Skin of body (tissue), 3 donors: ENCODE measurements at places on chromosomes 3 and 15.

- no peak for DNase-seq
Observed at GRCh38 chr3:129625072-129625874, 18.8 kb upstream of the PLXND1 start.

DNA sequence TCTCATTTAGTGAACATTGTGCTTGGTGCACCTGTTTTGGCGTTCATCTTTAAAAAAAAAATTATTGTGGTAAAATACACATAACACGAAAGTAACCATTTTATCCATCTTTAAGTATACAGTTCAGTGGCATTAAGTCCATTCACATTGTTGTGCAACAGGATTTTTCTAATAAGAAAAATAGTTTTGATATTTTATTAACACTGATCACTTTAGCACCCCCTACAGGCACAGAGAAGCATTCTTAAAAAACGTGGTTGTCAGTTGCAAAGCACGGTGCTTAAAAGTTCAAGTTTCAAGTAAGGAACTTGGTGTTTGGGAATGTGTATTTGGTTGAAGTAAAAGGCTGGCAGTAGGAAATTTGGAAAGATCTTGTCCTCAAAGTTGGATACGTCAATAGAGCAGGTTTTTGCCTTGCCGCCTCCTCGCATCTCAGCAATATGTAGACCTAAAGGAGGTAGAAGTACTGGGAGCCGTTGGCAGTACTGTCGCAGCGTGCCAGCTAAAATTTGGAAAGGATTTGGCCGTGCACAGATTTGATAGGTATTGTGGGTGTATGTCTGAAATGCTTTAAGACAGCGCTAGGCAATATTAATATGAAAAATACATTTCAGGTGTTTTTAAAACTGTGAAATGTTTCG is 110.4 kb downstream of the LRRC28 start:
- DNase-seq: no peak

- DNase-seq: no peak
Observed at GRCh38 chr15:22939051-22939450, 41.1 kb downstream of the CYFIP1 start.

- DNase-seq: no peak
Observed at GRCh38 chr3:143831208-143831607, 17.1 kb downstream of the SLC9A9 start.

DNA sequence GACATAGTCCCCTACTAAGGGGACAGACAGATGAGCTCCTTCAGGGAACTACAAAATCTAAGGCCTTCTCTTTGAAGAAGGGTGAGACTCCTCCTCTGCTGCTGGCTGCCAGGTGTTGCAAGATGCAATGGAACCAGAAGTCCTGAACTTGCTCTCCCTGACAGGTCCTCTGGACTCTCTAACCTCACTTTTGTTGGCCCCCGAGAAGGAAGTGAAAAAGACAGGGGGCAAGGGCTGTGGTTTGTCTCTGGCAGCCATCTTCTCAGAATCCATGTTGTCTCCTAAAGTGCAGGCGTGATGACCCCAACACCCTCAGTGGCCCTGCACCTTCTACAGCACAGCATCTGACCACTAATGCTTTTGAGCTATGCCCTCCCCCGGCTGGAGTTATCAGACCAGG is 292.5 kb downstream of the CHST2 start:
- DNase-seq: no peak

- no peak for DNase-seq
Observed at GRCh38 chr15:39110746-39111145, 470.1 kb upstream of the THBS1 start.

GRCh38 chr3:43289841-43290470 is 3.6 kb downstream of the SNRK start:
- no peak for DNase-seq

DNA sequence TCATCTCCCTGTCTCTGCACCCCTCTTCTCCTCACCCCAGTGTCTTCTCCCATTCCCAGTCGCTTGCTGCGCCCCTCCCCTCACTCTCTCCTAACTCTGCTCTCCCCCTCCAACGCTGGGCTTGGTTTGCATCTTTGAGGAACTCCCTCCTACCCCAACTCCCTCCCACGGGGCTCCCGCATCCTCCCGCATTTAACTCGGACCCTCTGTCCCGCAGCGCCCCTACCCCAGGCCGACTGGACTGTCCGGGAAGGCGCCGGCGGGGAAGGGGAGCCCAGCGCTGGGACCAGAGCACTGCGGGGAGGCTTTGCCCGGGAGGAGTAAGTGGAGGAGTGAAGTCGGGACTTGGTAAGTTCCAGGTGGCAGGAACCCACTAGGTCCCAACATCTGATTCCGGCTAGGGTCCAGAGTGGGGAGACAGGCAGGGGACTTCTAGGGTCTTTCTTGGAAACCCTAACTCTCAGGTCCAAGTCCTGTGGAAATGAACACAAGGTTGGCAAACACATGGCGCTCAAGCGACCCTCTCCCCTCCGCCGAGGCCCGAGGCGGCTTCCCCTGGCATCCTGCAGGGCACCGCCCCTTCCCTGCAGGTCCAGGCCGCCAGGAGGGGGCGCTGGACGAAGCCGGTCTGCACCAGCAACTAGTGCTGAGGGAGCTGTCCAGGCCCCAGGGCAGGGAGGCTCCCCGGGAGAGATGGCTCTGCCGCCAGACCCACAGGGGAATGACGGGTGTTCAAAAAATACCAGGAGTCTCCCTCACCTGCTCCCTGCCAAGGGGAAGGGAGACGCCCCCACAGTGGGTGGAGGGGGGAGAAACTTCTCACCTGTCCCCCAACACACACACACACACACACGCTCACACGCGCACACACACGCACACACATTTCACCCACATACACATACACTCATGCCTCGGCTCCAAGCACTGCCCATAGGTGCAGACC is 53.2 kb downstream of the LHFPL4 start:
- no peak for DNase-seq
